ENCODE measurements at places on chromosomes 11 and 22. TPM values are rescaled to one million over a fixed set of nuclear protein-coding genes. Genes with fewer than 3 reads are reported as not detected.

GRK3 gene
- total RNA-seq: 25.2 TPM

SMTNL1 gene
- total RNA-seq: not detected

SLC25A22 gene
- total RNA-seq: 13.6 TPM

SCUBE2 gene
- total RNA-seq: 7.8 TPM

- peaks cover 37% of the 10 kb centered on the region for H3K36me3 ChIP-seq
- no peaks in the 10 kb centered on the region for H3K27me3 ChIP-seq
- H3K27ac ChIP-seq: no peak overlapping the region
- peaks cover 52% of the 10 kb centered on the region for H3K4me1 ChIP-seq
- H3K4me3 ChIP-seq: no peak overlapping the region
Measured at GRCh38 chr11:65295001-65295400, 19.7 kb upstream of the CDC42EP2 start.

DNA sequence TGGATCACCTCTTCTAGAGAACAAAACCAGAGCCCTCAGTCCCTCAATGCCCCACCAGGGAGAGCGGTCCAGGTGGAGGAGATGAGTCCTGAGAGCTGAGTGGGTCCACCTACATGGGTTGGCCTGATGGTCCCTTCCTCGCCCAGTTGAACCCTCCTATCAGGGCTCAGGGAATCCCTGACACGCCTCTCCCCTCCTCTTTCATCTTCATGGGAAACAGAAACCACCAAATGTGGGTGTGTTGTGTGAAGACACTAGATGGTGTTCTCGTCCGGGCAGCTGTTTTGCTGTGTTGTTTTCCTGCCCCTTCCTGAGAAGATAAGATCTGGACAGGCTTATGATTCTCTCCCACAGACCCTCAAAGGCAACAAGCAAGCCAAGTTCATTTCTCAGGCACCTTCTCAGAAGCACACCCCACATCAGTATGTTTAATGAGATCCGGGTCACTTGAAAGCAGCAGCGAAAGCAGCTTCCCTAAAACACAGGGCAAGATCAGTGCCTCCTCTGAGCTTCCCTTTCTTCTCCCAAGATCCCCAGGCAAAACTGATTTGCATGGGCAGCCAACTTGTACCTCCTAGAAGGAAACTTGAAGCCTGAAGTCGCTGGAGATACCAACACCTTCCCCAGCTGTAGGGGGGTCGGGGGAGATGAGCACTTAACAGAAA is 35.3 kb upstream of the POU2AF1 start:
- no peak for DNase-seq
- no peak overlapping the region for H3K27ac ChIP-seq
- no peak overlapping the region for H3K4me3 ChIP-seq
- H3K4me1 ChIP-seq: peaks cover 22% of the 10 kb centered on the region

- no peaks in the 10 kb centered on the region for H3K27me3 ChIP-seq
- H3K4me1 ChIP-seq: peaks cover 7% of the 10 kb centered on the region
- H3K27ac ChIP-seq: no peak overlapping the region
- no peaks in the 10 kb centered on the region for H3K36me3 ChIP-seq
Measured at GRCh38 chr11:19648321-19648720, 64.3 kb upstream of the NAV2 start.

- no peaks in the 10 kb centered on the region for H3K4me1 ChIP-seq
- no peak for DNase-seq
- no peak overlapping the region for H3K4me3 ChIP-seq
- H3K36me3 ChIP-seq: no peaks in the 10 kb centered on the region
Measured at GRCh38 chr11:41382927-41383326, 76.5 kb downstream of the LRRC4C start.

- peaks cover 59% of the 10 kb centered on the region for H3K4me1 ChIP-seq
- no peaks in the 10 kb centered on the region for H3K27me3 ChIP-seq
- peak overlapping the region; percentile 36 for H3K4me3 ChIP-seq
- H3K36me3 ChIP-seq: peaks cover 44% of the 10 kb centered on the region
- no peak for DNase-seq
Measured at GRCh38 chr22:39522567-39523300, 2.4 kb downstream of the ATF4 start.

DNA sequence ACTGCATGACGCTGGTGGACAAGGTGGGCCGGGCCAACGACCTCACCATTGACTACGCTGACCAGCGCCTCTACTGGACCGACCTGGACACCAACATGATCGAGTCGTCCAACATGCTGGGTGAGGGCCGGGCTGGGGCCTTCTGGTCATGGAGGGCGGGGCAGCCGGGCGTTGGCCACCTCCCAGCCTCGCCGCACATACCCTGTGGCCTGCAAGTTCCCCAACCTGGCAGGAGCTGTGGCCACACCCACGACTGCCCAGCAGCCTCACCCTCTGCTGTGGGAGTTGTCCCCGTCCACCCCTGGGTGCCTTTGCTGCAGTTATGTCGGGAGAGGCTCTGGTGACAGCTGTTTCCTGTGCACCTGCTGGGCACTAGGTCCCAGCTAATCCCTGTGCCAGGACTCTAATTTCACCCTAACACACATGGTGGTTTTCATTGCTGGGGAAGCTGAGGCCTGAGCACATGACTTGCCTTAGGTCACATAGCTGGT is 49.0 kb upstream of the PPP6R3 start:
- H3K36me3 ChIP-seq: peaks cover 9% of the 10 kb centered on the region
- no peaks in the 10 kb centered on the region for H3K27me3 ChIP-seq
- no peak overlapping the region for H3K4me3 ChIP-seq
- H3K4me1 ChIP-seq: peaks cover 8% of the 10 kb centered on the region

- no peaks in the 10 kb centered on the region for H3K27me3 ChIP-seq
- H3K4me1 ChIP-seq: peaks cover 94% of the 10 kb centered on the region
- peak overlapping the region; percentile 85 for H3K27ac ChIP-seq
- DNase-seq: no peak
- H3K4me3 ChIP-seq: no peak overlapping the region
Measured at GRCh38 chr22:42932857-42933484, 75.9 kb upstream of the ARFGAP3 start.

- no peaks in the 10 kb centered on the region for H3K27me3 ChIP-seq
- no peak overlapping the region for H3K4me3 ChIP-seq
- H3K36me3 ChIP-seq: no peaks in the 10 kb centered on the region
- peak; percentile 73 for DNase-seq
Measured at GRCh38 chr11:131690362-131690761, 319.9 kb downstream of the NTM start.

GRCh38 chr11:45386972-45387371 is 100.8 kb upstream of the SYT13 start:
- H3K36me3 ChIP-seq: no peaks in the 10 kb centered on the region
- H3K4me1 ChIP-seq: peaks cover 9% of the 10 kb centered on the region
- H3K27me3 ChIP-seq: no peaks in the 10 kb centered on the region
- no peak for DNase-seq

DNA sequence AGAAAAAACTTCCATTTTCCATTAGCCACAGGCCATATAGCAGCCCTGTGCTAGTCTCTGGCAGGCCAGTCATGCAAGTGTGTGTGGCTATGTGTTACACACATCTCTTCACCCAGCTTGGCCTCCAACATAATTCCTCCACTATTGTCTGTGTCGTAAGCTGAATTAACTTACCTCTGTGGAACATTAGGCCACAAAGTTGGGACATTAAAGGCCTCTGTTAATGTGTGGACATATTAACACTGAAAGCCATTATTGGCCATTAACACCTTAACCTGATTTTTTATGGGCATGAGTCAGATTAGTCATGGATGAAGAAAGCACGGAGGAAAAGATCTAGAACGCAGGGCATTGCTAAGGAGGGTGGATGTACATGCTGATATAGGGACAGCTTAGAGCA is 100.1 kb downstream of the DBX1 start:
- no peaks in the 10 kb centered on the region for H3K27me3 ChIP-seq
- H3K4me1 ChIP-seq: no peaks in the 10 kb centered on the region
- H3K27ac ChIP-seq: no peak overlapping the region
- no peak overlapping the region for H3K4me3 ChIP-seq
- H3K36me3 ChIP-seq: peaks cover 38% of the 10 kb centered on the region

DNA sequence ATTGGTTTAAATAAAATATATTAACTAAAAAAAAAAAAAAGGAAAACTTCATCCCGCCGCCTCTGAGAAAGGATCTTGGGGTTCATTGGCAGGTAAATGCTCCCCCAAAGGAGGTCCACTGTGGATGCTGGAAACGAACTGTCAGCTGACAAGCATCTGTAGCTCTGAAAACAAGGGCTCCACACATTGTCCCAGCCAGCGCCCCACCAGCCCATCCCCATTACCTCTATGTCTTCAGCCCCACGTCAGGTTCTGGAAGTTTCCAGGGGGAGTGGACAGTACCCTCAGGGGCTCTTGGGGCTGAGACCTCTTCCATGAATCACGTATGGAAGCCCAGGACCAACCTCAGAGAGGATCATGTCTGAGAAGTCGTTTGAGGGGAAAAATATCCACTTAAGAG is 66.4 kb upstream of the WNT7B start:
- H3K27me3 ChIP-seq: no peaks in the 10 kb centered on the region
- DNase-seq: no peak
- peaks cover 68% of the 10 kb centered on the region for H3K4me1 ChIP-seq

All from upper lobe of left lung (tissue), 6 donors.